ENCODE measurements at places on chromosomes 11 and 22.

- no peak for DNase-seq
Observed at GRCh38 chr22:50361222-50361621, 18.1 kb downstream of the PPP6R2 start.

DNA sequence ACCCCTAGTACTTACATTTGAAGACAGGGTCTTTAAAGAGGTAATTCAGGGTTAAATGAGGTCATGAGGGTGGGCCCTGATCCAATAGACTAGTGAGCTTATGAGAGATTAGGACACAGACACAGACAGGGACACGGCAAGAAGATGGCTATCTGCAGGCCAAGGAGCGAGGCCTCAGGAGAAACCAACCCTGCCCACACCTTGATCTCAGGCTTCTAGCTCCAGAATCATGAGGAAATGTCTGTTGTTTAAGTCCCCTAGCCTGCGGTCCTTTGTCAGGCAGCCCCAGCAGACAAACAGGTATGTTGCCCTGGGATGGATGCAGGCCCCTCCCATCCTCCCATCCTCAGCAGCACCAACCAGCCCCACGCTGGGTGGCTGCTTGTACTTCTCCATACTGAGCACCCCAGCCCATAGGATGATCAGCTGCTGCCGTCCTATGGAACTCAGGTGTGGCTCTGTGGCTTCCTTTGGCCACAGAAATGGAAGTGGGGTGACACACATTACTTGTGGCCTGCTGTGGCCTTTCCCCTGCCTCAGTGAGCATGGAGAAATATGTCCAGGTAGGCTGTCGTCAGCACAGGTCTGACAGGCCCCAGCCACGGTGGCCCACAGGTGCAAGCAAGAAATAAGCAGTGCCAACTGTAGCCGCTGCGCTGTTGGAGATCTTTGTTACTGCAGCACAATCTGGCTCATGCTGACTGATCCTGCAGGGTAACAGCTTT is 7.9 kb downstream of the GNB1L start:
- DNase-seq: no peak

GRCh38 chr11:18611196-18611595 is 11.6 kb downstream of the MISFA start:
- DNase-seq: no peak

GRCh38 chr11:93904716-93905115 is 54.3 kb upstream of the VSTM5 start:
- DNase-seq: no peak

DNA sequence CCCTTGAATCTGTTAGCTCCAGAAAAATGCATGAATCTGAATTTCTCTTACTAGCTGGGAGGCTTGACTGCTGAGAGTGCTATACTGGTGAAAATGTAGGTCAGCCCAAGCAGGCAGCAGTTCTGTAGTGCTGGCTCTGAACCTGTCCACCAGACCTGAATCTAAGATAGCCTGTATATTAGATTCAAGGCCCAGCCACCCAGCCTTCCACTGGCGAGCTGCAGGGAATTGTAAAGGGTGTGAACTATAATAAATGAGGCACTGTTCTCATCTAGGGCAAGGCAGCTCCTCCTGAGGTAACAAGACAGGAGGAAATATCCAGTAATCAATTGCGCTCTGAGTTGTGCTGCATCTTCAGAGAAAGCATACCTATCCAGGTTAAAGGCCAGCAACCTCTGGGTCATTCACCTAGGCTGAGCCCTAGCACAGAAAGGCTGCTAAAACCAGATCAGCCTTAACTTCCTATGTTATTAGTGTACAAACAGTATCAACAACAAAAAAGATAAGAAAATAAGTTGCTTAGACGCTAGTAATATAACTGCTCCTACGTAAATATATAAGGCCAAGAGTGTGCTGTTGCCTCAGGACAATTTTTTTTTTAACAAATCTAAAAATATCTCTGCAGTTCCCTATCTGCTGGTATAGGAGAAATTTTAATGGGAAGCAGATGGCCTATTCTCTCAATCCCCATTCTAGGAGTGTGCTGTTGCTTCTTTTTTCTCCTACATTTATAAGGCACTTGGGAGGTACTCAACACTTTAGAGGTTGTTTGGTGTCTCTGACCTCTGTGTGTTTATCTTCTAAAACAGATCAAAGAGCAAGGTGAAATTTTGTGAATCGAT is 63.0 kb downstream of the RELT start:
- DNase-seq: no peak

- no peak for DNase-seq
Observed at GRCh38 chr22:46185283-46185682, 35.0 kb downstream of the PPARA start.

GRCh38 chr11:36060926-36061325 is 117.1 kb downstream of the LDLRAD3 start:
- no peak for DNase-seq

DNA sequence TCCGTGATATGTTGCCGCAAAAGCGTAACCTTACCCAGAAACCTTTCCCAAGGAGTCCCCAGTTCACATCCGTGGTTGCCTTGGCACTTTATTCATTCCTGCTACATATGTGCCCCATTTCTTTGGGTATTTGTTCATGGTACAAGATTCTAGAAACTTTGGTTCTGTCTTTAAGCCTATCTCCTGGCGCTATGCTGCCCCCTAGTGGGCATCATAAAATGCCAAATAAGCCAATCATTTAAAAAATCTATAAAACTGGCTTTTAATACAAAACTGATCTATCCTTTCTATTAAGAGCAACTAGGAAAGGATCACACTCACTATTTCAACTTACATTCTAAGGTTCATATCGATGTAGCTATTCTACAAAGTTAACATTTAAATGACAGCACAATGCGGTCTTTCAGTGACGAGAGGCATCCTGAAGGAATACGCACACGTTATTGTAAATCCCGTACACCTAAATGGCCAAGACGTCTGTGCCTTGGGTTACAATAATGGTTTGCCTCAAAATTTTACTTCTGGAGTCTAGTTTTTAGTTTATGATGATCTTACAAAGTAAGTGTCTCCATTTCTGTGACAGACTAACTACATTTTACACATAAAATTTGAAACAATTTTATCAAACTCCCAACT is 16.2 kb downstream of the PIWIL3 start:
- DNase-seq: no peak

DNA sequence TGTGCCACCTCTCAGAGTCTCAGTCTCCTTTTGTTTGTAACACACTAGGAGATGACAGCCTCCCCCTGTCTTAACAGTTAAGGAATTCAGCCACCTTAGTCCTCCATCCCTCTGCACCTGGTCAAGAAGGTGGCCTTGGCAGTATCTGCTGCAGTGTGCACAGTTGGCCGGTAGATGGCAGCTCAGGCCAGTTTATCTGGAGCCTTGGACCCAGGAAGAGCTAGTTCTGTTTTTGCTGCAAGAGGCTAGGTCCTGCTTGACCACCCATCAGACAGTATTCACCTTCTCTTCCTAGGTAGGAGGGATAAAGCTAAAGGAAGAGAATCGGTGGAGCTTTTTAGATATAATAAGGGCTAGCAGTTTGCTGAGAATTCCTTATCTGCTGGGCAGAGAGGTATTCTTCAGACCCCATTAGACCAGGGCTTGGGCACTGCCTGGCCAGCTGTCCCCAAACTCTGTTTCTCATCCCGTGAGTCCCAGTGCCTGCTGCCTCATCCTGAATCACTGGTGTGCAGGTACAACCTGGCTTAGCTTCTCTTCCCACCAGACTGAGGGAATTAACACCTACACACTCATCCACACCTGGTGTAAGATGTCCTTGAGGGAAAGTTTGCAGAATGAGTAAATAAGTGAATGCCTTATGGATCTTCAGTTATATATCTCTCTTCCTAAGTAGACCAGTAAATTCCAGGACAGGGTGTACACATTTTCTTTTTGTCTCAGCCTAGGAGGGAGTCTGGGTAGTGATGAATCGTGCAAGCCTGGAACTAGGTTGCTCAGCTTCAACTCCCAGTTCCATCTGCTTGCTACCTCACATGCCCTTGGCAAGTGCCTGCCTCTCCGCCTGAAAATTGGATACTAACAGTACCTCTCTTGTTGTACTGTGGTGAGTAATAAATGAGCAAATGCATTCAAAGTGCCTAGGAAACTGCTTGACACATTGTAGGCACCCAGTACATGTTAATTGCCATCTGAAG is 70.8 kb upstream of the NARS2 start:
- peak; percentile 14 for DNase-seq

DNA sequence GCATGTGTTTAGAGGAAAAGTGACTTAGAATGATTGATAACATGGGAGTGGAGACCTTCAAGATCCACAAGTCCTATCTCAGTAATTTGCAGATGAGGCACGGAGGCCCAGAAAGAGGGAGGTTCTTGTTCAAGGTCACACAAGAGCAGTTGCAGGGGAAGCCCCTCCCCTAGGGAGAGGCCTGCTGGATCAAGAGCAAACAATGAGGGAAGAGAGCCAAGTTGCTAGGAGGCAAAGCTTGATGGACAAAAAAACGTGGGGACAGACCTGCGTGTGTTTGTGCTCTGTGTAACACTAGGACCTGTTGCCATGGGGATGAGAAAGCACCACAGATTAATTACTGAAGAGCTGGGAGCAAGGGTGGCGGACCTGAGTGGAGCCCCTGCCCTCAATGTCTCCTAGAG is 6.4 kb upstream of the MFRP start:
- peak; percentile 51 for DNase-seq

GRCh38 chr11:14645015-14645912 is 1.7 kb downstream of the PDE3B start:
- DNase-seq: no peak

DNA sequence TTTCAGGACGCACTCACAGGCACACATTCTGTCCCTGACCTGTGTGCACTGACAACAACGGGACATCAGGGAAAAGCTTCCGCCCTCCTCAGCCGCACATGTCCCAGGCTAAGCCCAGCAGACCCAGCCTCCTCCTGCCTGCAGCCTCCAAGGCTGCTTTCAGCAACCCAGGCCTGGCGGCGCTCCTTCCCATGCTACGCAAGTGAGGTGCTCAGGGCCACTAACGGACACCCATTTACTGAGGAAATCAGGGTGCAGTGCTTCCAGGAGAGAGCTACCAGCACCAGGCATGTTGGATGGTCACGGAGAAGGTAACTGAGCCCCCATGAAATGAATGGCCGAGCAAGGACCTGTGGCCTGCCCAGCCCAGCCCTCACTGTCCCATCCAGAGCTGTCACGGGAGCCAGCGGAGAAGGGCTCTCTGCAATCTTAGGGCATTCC is 6.9 kb downstream of the MOB2 start:
- DNase-seq: no peak

GRCh38 chr11:2730272-2731129 is 30.7 kb upstream of the KCNQ1OT1 start:
- DNase-seq: no peak

DNA sequence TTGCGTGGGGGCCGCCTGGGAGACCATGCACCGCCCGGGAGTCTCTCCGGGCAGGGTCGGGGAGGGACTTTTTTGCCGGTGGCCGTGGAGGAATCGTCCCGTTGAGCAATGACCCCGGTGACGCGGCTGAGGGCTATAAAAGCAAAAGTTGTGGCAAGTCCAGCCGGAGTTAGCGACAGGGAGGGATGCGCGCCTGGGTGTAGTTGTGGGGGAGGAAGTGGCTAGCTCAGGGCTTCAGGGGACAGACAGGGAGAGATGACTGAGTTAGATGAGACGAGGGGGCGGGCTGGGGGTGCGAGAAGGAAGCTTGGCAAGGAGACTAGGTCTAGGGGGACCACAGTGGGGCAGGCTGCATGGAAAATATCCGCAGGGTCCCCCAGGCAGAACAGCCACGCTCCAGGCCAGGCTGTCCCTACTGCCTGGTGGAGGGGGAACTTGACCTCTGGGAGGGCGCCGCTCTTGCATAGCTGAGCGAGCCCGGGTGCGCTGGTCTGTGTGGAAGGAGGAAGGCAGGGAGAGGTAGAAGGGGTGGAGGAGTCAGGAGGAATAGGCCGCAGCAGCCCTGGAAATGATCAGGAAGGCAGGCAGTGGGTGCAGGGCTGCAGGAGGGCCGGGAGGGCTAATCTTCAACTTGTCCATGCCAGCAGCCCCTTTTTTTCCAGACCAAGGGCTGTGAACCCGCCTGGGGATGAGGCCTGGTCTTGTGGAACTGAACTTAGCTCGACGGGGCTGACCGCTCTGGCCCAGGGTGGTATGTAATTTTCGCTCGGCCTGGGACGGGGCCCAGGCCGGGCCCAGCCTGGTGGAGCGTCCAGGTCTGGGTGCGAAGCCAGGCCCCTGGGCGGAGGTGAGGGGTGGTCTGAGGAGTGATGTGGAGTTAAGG is at the start of gene NEAT1:
NEAT1 (plus strand) TSS at position 166 of the 883 bp plus-strand sequence.
- DNase-seq: no peak

DNA sequence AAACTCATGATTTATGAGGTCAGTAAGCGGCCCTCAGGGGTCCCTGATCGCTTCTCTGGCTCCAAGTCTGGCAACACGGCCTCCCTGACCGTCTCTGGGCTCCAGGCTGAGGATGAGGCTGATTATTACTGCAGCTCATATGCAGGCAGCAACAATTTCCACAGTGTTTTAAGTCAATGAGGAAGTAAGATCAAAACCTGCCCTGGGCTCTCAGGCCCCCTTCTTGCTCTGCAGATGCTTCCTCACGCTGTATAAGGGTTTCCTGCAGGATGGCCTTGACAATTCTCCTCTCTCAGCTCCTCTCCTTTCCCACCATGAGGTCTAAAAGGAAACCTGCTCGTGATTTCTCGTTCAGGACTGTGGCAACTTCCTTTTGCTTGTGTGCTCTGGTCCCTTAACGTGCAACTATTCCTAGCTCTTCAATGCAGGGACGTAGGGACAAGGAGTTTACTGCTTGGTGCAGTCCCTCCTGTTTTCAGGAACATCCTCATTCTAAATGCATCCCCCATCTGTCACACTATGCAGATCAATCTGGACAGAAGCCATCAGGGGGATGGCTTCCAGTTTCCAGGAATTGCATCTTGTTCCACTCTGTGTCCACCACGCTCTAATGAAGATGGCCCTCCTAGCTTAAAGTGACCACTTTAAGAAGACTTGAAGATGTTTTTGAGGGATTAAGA is 64.3 kb upstream of the IGLL5 start:
- DNase-seq: no peak

- no peak for DNase-seq
Observed at GRCh38 chr11:107998761-107999160, 9.9 kb upstream of the CUL5 start.

- no peak for DNase-seq
Observed at GRCh38 chr11:12128301-12128751, 17.9 kb downstream of the MICAL2 start.

DNA sequence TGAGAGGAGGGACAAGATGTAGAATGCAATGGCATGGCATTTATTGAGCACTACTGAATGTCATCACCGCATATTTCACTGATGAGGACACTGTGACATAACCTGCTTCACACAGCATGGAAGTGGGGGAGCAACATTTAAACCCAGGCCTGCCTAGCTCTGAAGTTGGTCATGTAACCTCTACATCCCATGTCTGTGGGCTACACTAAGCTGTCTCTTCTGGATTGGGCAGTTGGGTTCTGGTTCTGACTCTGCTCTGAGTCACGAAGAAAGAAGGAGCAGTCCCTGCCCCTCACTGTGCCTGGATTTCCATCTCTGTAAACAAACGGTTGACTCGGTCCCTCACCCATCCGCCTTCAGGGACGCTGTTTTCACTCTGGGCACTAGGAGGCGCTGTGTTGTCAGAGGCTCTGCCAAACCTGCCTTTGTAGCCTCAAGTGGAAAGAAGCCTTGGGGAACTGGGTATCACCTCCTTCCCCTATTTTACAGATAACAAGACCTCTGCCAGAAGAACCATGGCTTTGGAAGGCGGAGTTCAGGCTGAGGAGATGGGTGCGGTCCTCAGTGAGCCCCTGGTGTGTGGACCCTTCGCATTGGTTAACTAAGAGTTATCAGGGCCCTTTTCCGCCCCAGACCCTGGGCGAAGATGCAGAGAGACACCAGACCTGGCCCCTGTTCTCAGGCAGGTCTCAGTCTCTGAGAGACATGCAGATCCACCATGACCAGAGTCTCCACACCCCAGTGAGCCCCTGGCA is 12.7 kb upstream of the ARHGEF17 start:
- DNase-seq: no peak
